A549 treated with ZK216348 at 1 μM for 4 hours (cell line): ENCODE measurements at places on chromosomes 4 and X. TPM values are rescaled to one million over a fixed set of nuclear protein-coding genes. Genes with fewer than 3 reads are reported as not detected.

Gene SLC10A6
- total RNA-seq = not detected in 5 replicates

Gene RPA4
- 0.14 to 0.42 TPM (median 0.23 TPM) in 4 of 5 replicates, not detected in the other for total RNA-seq

Gene TKTL2
- not detected in 5 replicates for total RNA-seq

Gene CENPE
- 4.0 to 8.9 TPM (median 7.3 TPM) in 5 replicates for total RNA-seq

Gene NEIL3
- 9.8 to 12.1 TPM (median 10.9 TPM) in 5 replicates for total RNA-seq

Gene UCP1
- total RNA-seq = 0.11 TPM in 1 of 5 replicates, not detected in the others

Gene TMEM47
- 0.34 to 1.1 TPM (median 0.81 TPM) in 5 replicates for total RNA-seq

Gene APLN
- 0.72 to 1.00 TPM (median 0.80 TPM) in 5 replicates for total RNA-seq

Gene XK
- total RNA-seq = 0.31 to 0.56 TPM (median 0.37 TPM) in 5 replicates

Gene ADRA2C
- total RNA-seq = 5.9 to 15.9 TPM (median 11.4 TPM) in 5 replicates

Gene GNRHR
- not detected in 5 replicates for total RNA-seq

Gene LGI2
- total RNA-seq = 0.06 to 0.38 TPM (median 0.22 TPM) in 5 replicates
